ENCODE measurements at places on chromosomes 16 and 17.

DNA sequence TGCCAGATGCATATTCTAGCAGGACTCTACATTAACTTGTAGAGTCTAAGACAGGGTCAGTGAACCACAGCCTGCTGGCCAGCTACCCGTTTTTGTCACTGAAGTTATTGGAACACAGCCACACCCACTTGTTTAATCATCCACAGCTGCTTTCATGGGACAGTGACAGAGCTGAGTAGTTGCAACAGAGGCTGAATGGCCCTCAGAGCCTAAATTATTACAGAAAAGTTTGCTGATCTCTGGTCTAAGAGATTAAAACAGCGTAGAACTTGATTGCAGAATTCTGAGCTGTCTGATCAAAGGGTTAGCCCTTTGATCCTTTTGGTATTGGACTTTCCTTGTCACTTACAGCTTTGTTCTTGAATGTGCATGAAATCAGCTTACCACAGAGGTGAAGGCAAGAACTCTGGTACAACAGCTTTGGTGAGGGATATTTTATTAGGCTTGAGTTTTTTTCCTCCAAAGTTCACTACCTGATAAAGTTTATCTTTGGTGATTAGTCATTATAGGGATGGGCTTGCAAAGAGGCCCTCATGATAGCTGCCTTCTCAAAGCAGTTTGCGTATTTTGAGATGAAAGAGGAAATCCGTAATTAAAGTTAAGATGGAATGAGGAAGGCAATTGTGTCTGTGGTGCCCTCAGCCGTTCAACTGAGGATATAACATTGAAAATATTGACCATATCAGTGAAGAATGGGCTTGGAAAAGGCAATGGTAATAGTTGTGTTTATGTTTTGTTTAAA lies 23.6 kb downstream of the ALDH3A2 start:
- no peak for DNase-seq

GRCh38 chr17:37084372-37084771 lies 135.6 kb downstream of the AATF start:
- DNase-seq = no peak

GRCh38 chr16:27974896-27975540 lies 88.5 kb downstream of the GSG1L start:
- DNase-seq = no peak

- no peak for DNase-seq
Measured at GRCh38 chr16:79601092-79601930, 774 bp upstream of the MAF start.

DNA sequence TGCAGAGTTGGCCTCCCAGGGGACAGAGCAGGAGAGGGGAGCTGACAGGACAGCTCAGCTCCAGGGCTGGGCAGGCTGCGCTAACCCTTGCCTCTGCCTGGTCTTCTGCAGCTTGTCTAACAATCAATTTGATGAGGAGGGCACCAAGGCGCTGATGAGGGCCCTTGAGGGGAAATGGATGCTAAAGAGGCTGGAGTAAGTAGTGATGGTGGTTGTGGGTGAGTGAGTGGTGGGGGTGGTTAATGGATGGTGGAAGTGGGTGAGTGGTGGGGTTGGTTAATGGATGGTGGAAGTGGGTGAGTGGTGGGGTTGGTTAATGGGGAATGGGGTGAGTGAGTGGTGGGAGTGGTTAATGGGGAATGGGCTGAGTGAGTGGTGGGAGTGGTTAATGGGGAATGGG lies 22.0 kb upstream of the CPNE2 start:
- no peak for DNase-seq
